ENCODE measurements at places on chromosomes 1 and 21.

DNA sequence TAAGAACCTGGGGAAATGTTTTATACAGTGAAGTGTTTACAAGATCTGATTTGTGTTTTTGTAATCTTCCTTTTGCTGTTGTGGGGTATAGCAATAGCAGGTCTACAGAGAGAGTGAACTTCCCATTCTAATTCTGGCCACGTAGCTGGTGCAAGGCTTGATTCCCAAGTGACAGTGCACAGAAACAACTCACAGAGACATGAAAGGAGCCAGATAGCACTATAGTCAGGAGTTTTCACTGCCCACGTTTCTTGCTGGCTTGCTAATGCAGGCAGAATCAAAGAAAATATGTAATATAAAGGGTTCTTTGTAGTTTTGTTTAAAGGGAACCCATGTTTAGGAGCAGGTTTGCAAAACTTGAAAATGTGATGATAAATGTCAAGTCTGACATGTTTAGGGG, 170.9 kb upstream of the IVNS1ABP start:
- DNase-seq = no peak

GRCh38 chr1:58983162-58983561, 199.3 kb upstream of the JUN start:
- no peak for DNase-seq

GRCh38 chr1:11772458-11772857, 10.5 kb downstream of the C1orf167 start:
- DNase-seq = no peak

- DNase-seq = no peak
These were observed 252.1 kb upstream of the TMEM51 start for GRCh38 chr1:14901371-14901954.

- no peak for DNase-seq
These were observed 69.6 kb downstream of the DHRS3 start for GRCh38 chr1:12548279-12548972.

- peak; percentile 32 for DNase-seq
These were observed at the start of gene PEAR1 for GRCh38 chr1:156893048-156893953. Gene PEAR1, plus strand, starts transcription at chr1:156893718. Its CDS starts 10,209 bp downstream, at chr1:156903927.

DNA sequence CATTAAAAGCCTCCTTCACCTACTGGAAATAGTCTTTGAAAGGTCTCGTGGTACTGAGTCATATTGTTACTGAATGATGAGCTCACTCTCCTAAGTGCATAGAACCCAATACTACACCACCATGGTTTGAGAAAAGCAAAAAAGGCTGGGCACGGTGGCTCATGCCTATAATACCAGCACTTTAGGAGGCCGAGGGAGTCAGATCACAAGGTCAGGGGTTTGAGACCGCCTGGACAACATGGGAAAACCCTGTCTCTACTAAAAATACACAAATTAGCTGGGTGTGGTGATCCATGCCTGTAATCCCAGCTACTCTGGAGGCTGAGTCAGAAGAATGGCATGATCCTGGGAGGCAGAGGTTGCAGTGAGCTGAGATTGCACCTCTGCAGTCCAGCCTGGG, 3.3 kb upstream of the HNRNPCL1 start:
- no peak for DNase-seq

GRCh38 chr1:34057347-34058130, 107.5 kb downstream of the CSMD2 start:
- DNase-seq = no peak

DNA sequence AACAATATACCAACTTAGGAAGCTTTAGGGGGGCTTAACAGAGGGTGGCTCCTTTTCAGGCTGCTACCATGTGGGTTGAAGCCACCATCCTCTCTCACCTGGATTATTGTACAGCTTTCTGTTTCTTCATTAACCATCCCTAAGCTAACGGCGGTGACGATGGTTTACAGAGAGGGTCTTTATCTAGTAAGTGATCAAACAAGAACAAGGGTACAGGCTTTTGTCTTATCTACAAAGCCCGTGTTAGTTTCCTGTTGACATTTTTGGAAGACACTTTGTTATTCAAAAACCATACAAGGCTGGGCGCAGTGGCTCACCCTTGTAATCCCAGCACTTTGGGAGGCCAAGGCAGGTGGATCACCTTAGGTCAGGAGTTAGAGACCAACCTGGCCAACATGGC, 20.4 kb downstream of the SLC25A33 start:
- DNase-seq = no peak

DNA sequence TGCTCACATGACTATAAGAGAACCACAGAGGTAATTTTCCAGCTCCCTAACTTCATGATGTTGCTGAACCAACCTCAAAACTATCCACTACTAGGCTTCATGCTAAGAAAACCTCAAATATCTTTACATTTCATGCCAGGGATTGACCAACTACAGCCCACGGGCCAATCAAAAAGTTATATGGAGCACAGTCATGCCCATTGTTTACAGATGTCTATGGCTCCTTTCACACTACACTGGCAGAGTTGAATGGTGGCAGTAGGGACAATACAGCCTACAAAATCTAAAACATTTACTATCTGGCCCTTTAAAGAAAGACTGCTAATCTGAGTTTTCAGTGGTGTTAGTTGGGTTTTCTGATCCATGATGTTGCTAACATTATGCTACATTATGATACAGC, 154.8 kb downstream of the TM2D1 start:
- no peak for DNase-seq

DNA sequence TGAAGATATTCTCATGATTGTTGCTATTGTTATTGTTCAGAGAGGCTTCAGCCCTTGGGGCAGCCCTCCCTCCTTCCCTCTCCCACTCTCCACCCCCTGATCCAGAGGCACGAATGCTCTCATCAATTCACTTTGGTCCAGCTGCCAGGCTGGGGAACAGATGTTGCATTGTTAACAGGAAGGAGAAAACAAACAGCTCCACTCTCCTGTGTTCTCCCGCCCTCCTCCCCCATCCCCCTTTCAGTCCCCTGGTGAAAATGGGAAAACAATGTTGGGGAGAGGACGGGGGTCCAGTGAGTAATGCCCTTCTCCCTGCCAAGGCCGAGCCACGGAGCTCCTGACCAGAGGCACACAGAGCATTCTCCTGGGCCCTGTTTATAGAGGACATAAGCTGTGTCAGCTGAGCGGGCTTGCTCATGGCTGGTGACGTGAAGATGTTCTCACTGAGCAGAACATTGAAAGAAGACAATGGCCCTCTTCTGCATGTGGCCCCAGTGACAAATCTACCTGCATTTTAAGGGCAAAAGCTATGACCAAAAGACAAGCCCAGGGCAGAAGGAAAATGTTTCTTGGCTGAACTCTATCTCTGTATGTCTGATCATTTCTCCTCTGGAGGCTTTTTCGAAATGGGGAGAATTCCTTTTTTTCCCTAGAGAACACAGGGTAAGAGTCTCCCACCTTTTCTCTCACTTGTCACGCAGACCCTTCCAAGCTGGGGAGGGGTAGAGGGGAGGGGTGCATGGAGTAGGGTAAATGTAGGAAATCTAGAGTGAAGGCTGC, 111.7 kb downstream of the GLUL start:
- no peak for DNase-seq

- DNase-seq = peak; percentile 44
These were observed 26.1 kb downstream of the MAN1C1 start for GRCh38 chr1:25642574-25643108.

DNA sequence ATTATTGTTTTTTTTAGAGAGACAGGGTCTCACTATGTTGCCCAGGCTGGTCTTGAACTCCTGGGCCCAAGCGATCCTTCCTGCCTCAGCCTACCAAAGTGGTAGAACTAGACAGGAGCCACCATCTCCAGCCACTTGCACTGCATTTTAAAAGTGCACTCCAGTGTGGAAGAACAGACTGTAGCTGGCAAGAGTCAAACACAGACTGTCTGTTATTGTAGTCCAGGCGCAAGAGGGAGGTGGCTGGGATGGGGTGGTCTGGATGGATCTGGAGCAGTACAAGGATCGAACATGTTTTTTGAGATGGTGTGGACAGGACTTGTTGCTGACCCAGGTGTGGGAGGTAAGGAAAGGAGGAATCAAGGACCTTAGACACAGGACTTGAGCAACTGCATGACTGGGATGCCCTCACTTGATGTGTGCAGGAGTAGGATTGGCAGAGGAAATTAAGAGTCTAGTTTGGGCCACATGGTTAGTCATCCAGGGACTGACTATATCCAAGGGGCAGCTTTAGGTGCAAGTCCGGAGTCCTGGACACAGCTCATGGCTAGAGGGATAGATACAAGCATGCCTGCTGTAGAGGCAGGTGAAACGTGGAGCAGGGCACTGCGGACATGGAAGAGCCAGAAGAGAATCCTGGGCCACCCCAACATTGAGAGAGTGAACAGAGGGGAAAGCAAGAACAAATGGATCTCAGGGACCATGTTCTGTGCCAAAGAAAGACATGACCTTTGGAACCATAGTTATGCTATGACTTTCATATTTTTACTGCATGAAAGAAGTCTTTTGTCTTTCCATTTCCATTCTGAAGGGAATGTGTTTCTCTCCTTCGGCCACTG, 42.0 kb downstream of the ELK4 start:
- DNase-seq = no peak

DNA sequence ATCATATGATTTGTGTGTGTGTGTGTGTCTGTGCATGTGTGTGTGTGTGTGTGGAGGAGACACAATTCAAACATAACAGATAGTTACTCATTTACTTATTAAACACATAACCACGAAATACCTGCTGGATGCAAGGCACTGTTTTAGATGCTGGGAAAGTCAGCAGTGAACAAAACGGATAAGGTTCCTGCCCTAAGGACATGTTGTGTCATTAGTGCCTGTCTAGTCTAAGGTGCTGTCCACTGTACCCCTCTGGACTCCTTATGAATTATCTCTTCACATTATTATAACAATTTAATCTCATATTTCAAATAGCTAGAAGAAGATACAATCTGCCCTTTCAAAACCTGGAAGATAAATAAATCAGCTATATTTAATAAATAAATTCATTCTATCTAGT, 162.4 kb downstream of the PLPPR5 start:
- no peak for DNase-seq

GRCh38 chr1:63264161-63264560, 58.2 kb upstream of the FOXD3 start:
- DNase-seq = no peak

DNA sequence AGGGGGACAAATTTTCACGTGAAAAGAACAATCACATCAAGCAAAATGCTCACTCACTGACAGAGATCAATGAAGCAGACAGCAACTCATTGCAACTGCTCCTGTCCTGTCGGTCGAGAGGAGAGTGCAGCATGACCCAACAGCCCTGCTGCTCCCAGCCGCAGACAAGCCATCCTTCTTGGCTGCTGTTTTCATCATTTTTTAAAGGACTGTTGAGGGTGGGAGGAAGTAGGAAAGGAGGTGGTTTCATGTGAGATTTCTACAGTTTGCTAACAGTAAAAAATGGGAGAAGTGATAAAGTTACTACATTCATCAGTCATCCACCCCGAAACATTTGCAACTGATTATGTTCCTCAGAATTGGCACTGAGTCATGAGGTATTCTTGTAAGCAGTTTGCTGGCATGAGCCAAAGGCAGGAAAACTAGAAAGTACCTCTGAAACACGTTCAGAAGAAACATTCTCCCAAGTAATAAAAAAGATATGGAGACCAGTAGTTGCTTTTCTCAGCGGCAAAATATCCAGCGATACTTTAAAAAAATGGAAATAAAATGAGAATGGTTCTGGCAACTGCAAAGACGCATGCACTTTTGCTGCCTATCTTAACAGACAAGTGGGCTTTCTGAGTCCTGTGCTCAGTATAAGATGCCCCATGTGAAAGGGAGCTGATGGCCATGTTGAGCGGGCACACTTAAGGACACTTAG, 72.0 kb upstream of the CLDN14 start:
- DNase-seq = no peak

GRCh38 chr1:24386241-24386640, 27.3 kb downstream of the STPG1 start:
- DNase-seq = no peak

DNA sequence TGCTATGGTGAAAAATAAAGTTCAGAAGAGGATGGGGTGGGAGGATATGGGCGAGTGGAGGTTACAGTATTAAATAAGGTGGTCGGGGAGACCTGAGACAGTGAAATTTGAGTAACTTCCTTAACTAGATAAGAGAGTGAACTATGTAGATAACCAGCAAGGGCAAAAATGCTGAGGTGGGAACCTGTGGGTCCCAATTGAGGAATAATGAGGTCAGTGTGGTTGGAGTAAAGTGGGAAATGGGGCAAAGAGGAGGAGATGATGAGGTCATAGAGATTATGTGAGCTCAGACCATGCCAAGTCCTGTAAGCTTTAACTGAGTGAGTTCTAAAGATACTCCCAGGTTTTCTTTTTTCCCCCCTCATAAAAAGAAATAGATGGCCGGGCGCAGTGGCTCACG, 614.6 kb upstream of the PLXNA2 start:
- no peak for DNase-seq

DNA sequence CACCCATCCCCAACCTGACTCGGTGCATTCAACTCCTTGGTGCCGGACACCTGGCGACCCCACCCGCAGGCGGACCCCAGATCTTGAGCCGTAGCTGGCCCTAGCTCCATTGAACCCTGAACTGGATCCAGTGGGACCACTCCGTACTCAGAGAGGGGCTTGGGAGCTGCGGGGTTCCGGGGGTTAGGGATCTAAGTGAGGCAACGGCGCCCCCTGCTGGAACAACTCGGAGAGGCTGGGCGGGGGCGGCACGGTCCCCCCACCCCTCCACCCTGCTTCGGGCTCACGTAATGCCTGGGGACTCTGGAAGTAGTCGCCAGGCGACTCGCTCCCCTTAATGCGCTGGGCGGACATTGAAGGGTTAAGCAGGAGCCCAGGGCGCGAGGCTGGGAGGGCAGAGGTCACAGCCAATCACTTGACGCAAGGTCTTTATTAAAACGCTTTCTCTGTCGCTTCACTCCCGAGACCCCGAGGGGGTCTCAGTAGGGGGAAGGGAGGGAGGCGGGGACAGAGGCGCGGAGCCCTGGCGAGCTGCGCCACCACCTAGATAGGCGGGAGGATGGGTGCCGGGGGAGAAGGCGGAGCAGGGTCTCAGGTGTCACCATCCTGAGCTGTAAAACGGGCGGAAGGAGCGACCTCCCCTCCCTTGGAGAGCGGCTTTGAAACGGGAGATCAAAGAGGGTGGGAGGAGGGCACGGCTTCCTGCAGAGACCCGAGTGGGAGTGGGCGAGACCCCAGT, 704 bp upstream of the CRABP2 start:
- DNase-seq = peak; percentile 79
